Fibroblast of the aortic adventitia (primary cell): ENCODE measurements at places on chromosomes 12 and 14.

DNA sequence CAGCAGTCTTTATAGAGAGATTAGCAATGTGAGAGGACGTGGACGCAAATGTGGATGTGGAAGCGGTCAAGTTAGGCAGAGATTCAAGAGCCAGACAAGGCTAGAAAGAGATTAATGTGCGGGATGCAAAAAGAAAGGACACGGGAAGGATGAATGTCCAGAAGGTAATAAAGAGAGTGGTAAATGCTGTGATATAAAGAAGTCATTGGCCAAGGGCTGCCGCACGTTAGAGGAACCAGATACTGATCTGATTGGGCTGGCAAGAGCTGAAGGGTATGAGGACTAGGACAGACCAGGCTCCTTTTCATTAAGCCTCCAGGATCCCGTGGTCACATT, 59.5 kb downstream of the DHRS2 start:
- peak; percentile 27 for DNase-seq

DNA sequence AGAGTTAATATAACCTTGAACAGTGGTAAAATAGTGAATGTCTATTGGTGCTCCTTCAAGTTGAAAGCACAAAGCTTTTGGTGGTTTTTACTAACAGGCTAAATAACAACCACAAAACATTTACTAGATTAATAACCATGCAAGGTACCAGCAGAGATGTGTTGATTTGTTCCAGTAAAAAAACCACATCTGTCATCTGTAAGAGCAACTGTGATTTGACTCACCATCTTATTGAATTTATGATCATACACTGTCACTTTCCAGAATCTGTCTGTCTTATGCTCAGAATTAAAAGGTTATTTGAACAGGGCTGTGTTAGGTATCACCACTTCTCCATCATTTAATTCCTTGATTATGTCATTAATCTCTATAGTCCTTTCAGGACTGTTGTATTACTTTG, 107.0 kb upstream of the PTHLH start:
- DNase-seq, result no peak

DNA sequence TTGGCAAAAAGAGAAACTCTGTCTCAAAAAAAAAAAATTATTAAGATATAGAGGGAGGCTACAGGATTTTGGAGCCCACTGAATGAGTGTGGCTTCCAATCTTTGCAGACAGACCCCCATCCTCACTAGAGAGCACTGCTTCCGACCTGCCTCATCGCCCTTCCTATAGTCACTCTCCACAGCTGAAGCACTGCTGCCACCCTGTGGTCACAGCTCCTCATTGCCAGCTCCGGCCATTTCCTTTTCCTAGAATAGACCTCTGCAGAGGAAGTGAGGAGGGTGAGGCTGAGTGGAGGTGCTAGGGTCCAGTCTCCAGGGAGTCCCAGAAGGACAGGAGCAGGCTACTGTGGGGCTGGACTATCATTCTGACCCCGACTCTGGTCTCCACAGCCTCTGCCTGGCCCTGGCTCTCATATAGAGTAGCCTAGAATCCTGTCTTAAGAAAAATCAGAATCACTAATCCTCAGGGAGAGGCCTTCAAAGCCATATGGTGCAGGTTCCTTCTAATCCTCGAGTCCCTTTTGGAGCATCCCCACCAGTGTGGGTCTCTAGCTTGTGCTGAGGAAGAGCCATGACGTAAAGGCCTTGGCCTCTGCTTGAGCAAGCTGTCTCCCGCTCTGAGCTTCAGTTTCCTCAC, 1.4 kb upstream of the NPFF start:
- DNase-seq, result peak; percentile 74

- no peak for DNase-seq
Measured at GRCh38 chr14:40197344-40197743, 765.1 kb upstream of the FBXO33 start.

DNA sequence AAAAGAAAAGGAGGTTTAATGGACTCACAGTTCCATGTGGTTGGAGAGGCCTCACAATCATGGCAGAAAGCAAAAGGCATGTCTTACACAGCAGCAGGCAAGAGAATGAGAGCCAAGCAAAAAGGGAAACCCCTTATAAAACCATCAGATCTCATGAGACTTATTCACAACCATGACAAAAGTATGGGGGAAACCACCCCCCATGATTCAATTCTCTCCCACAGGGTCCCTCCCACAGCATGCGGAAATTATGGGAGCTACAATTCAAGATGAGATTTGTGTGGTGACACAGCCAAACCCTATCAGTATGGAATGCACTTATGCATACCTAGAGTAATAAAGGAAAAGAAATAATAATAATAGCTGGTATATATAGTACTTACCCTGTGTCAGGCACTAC, 4.5 kb upstream of the GLIPR1 start:
- DNase-seq, result no peak

- DNase-seq, result no peak
Measured at GRCh38 chr12:24767016-24767415, 181.9 kb downstream of the BCAT1 start.

- DNase-seq, result peak; percentile 85
Measured at GRCh38 chr12:68040450-68041075, 51.3 kb downstream of the IFNG-AS1 start.

- peak; percentile 47 for DNase-seq
Measured at GRCh38 chr12:107126796-107127481, 33.6 kb upstream of the CRY1 start.

- DNase-seq, result peak; percentile 62
Measured at GRCh38 chr14:90235179-90235976, 21.0 kb upstream of the PSMC1 start.

- no peak for DNase-seq
Measured at GRCh38 chr14:60014402-60014801, 77.3 kb upstream of the PCNX4 start.

- no peak for DNase-seq
Measured at GRCh38 chr14:68367536-68367935, 425.3 kb downstream of the ZFP36L1 start.
